Muscle of leg (tissue), 16 donors: ENCODE measurements at places on chromosomes 12 and 14. TPM values are rescaled to one million over a fixed set of nuclear protein-coding genes. Genes with fewer than 3 reads are reported as not detected.
A peak's percentile ranks its signal among the peaks of the same experiment; 100 is the strongest.

- DNase-seq = no peak
Measured at GRCh38 chr12:104354167-104354867, 50.8 kb downstream of the EID3 start.

DNA sequence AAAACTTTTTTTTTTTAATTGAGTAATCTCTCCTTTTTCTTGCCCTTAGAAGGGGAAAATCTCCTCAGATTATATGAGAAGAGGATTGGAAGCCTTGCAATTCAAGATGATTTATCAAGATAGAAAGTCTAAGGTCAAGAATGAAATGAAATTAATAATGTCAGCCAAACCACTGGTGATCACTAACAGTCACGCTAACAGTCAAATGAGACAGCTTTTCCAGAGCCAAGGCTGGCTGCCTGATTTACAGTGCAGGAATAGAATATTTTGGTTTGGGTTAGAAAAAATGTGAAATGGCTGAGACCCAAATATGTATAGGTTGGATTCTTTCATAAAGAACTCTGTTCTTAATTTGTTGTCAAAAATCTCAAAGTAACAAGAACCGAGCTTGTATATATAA, 204.3 kb downstream of the PPM1H start:
- peak; percentile 64 for DNase-seq

- peak; percentile 87 for DNase-seq
Measured at GRCh38 chr14:75132382-75133086, 5.7 kb upstream of the NEK9 start.

- DNase-seq = peak; percentile 65
Measured at GRCh38 chr12:54431911-54432814, 13.1 kb upstream of the ITGA5 start.

DNA sequence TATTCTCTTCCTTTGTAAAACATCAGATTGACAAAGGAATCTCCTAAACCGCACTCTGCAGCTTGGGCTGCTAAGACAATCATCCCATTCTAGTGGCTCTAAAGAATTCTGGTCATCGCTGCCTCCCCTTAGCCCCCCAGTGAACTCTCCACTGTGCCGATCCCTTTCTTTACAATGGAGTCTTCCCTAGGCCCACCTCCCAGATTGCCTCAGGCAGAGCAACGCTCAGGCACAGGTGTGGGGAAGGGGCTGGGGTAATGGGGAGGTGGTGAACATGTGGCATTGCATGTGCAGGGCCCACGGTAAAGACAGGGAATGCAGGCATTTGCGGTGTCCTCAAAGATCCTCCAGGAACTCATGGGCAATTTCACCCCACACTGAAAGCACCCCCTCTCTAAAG, 86.3 kb downstream of the PLEKHG3 start:
- DNase-seq = no peak

GRCh38 chr12:128819293-128820144, 4.2 kb downstream of the SLC15A4 start:
- DNase-seq = peak; percentile 46

KCNH3 gene
- 1.1 TPM for total RNA-seq

RTRAF gene
- total RNA-seq = 152 TPM
